ENCODE measurements at places on chromosomes 6 and 20.

DNA sequence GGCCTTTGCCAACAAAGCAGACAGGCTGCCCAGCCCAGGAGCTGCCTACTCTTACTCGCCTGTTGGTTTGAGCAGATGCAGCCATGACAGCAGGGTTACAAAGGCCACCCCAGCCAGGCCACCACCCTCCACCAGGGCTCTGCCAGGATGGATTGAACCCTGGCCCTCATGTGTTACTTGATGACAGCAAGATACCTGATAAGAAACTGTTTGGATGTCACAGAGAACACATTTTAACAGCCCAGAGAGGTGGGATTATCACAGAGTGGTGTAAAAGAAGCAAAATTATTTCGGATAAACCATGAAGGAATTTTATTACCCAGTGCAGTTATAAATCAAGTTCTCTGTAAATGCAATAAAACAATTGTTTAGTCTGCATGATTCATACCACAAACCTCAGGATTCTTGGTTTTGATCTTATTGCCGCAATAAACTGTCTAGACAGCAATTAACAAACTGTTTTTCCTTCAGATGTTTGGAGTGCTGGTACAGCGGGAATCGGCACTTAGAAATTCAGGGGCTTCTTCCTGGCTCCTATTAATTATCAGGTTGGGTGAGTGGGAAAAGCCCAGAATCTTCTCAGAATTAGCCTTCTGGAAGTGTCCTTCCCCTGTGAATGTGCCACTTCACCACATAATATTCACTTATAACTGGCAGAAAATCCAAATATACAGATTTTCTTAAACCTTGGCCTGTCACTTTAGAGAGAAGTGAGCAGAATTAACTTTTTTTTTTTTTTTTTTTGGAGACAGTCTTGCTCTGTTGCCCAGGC lies 58.0 kb upstream of the SALL4 start:
- DNase-seq = no peak

GRCh38 chr20:50731930-50732690 lies 730 bp downstream of the PARD6B start:
- DNase-seq = no peak

DNA sequence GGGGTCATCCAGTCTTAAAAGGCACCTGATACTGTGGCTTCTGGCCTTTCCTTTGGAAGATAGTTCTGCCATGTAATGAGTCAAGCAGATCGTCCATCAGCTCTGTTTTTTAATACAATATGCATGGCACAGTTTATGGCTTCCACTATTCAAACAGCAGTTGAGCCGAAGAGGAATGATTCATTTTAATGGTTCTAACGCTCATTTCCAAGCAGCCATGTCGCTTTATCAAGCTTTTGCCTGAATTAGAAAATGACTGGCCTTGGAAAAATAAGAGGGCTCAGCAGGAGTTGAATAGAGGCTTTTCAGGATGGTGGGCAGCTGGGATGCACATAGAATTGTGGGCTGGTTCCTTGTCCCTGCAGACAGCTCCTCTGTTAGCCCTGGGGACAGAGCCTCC lies 138.1 kb downstream of the SOBP start:
- no peak for DNase-seq

GRCh38 chr20:33133373-33133941 lies 34.5 kb upstream of the BPIFA2 start:
- DNase-seq = no peak

GRCh38 chr20:48632017-48632824 lies 195.6 kb downstream of the PREX1 start:
- DNase-seq = no peak

- no peak for DNase-seq
Observed at GRCh38 chr6:51141080-51141479, 322.4 kb downstream of the TFAP2B start.

GRCh38 chr6:133948472-133948871 lies 4.6 kb upstream of the TBPL1 start:
- DNase-seq = no peak

DNA sequence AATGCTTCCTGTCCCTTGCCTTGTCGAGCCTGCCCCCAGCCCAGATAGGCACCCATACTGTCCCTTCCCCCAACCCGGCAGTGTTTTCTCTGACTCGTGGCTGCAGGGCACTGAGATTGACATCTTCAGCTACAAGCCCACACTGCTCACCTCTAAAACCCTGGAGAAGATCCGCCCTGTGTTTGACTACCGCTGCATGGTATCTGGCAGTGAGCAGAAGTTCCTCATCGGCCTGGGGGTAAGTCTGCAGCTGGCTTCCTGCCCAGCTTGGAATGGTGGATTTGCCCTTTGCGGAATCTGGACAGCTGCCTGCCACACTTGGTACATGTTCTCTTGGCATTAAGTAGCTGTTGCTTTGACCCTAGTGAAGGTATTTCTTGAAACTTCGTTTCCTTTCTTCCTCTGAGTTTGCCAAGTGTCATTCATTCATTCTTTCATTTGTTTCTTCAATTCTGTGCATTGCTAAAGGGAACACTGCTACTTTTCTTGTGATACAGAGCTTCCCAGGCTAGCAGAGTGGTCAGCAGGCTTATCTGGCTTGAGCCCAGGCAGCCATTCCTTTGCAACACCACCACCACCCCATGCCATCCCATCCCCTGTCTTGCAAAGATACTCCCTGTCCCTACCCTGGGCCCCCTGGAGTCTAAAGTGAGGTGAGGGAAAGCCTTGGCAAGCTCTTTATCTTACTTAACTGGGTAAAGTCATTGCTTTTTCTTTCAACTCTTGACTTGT lies 26.2 kb downstream of the CCDC167 start:
- DNase-seq = no peak

GRCh38 chr6:112752305-112752704 lies 405.2 kb downstream of the RFPL4B start:
- no peak for DNase-seq

- DNase-seq = no peak
Observed at GRCh38 chr20:58855506-58856389, 3.2 kb downstream of the GNAS start.

All from stimulated activated CD4-positive, alpha-beta T cell treated with anti-CD3 and anti-CD28 coated beads, TNF-alpha, amount 100 ng/mL, for 24 hours (primary cell).